ENCODE measurements at places on chromosomes 1 and 21.

DNA sequence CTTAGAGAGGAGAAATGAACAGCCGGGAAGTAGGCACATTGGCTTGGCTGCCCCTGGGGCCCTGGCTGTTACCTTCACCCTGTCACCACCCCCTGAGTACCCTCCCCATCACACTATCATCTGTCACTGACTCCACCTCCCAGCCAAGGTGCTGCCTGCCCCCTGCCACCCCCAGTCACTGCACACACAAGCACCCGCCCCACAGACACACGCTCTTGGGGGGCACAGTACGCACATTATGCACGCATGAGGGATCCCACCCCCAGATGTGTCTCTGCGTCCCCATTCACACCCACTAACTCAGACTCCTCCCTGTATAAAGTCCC lies 223.3 kb downstream of the PTPRU start:
- no peak for DNase-seq

- no peak for DNase-seq
Measured at GRCh38 chr21:45451091-45451740, 46.3 kb downstream of the COL18A1 start.

DNA sequence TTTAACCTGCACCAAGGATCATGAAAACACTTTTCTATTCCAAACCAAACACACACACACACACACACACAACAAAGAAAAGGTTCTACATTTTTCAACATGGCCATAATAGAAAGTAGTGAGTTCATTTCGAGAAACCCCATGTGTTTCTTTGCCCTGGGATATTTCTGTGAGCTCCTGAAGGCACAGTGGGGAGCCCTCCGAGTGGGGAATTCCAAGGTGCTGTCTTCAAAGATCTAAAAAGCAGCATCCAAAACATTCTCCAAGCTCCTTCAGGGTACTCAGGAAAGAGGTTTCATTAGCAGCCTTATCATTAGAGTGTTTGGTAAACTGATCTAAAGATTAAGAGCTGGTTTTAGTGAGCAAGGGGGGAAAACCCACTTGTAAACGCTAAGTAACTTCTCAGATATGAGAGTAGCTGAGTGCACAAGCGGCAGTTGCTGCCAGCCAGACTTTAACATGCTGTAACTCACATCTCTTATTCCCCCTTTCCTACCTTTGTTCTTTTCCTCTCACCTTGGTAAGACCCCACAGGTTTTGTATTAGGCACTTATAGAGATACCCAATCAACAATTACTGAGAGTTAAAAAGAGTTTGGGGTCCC lies 38.3 kb downstream of the ZC3H11B start:
- no peak for DNase-seq

GRCh38 chr1:114597949-114598348 lies 16.5 kb upstream of the BCAS2 start:
- DNase-seq, result no peak

DNA sequence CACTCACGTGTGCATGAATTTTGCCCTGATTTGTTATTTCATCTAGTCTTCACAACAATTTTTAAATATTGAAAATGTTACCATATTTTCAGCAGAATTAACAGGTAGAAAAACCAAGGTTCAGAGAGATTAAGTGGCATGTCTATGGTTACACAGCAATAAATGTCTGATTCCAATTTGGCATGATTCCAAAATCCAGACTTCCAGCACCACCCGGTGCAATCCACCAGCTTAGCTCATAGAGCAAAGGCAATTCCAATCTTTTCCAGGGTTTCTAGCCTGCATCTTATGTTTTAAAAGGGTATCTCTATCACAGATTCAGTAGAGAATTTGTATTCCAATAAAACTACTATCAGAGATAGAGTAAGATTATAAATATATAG lies 161.8 kb downstream of the TPR start:
- DNase-seq, result no peak

DNA sequence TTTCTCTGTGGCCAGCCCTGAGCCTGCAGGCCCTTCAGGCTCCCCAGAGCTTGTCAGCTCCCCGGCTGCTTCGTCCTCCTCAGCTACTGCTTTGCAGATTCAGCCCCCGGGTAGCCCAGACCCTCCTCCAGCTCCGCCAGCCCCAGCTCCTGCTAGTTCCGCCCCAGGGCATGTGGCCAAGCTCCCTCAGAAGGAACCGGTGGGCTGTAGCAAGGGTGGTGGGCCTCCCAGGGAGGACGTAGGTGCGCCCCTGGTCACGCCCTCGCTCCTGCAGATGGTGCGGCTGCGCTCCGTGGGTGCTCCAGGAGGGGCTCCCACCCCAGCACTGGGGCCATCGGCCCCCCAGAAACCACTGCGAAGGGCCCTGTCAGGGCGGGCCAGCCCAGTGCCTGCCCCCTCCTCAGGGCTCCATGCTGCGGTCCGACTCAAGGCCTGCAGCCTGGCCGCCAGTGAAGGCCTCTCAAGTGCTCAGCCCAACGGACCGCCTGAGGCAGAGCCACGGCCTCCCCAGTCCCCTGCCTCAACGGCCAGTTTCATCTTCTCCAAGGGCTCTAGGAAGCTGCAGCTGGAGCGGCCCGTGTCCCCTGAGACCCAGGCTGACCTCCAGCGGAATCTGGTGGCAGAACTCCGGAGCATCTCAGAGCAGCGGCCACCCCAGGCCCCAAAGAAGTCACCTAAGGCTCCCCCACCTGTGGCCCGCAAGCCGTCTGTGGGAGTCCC lies 45.4 kb downstream of the YARS1 start:
- DNase-seq, result no peak

GRCh38 chr1:208115924-208116640 lies 128.1 kb downstream of the PLXNA2 start:
- no peak for DNase-seq

DNA sequence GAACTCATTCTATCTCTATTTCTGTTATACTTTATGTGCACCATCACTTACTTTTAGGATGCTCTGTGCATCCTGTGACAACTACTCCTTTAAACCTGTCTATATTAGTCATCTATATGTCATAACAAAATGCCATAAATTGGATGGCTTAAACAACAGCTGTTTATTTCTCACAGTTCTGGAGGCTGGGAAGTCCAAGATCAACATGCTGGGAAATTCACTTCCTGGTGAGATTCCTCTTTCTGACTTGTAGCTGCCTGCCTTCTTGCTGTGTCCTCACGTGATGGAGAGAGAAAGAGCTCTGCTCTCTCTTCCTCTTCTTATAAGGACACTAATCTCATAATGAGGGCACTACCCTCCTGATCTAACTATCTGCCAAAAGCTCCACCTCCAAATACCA lies 62.3 kb upstream of the RCOR3 start:
- DNase-seq, result no peak

- no peak for DNase-seq
Measured at GRCh38 chr1:58454807-58455206, 91.7 kb downstream of the OMA1 start.

DNA sequence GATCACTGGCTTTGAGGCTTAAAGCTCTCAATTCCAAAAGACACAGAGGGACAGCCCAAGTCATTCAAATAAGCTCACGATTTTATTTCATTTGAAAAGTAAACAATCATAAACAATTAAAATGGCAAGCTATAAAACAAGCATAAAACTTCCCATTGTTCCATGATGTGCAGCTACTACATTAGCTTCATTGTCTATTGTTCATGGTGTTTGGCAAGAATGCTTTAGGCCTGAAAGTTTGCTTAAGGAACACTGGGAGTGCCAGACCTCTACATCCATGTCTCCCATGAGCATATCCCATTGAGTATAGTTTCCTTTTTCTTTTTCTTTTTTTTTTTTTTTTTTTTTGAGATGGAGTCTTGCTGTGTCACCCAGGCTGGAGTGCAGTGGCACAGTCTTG lies 286.1 kb upstream of the ESRRG start:
- DNase-seq, result no peak

GRCh38 chr1:117389779-117390178 lies 22.5 kb downstream of the MAN1A2 start:
- no peak for DNase-seq

GRCh38 chr1:177439301-177439700 lies 268.5 kb downstream of the BRINP2 start:
- DNase-seq, result no peak

- DNase-seq, result no peak
Measured at GRCh38 chr1:162210196-162210595, 140.7 kb downstream of the NOS1AP start.

DNA sequence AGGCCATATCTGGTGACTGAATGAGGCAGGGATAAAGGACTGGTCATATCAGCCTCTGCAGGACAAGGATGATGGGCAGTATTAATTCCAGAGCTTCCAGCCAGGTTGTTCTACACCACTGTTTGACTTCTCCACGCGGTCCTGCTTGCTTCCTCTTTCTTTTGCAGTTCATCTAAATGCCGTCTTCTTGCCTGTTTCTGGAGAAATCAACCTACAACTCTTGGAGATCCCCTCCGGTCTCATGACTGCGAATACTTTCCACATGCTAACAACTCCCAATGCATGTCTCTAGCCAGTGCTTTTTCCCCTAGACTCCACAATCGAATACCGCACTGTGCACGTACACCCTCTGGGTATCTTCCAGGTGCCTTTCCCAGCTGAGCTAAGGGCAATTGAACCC lies 14.1 kb upstream of the TIAM1 start:
- no peak for DNase-seq

GRCh38 chr1:12601700-12602658 lies 16.0 kb downstream of the DHRS3 start:
- DNase-seq, result no peak

DNA sequence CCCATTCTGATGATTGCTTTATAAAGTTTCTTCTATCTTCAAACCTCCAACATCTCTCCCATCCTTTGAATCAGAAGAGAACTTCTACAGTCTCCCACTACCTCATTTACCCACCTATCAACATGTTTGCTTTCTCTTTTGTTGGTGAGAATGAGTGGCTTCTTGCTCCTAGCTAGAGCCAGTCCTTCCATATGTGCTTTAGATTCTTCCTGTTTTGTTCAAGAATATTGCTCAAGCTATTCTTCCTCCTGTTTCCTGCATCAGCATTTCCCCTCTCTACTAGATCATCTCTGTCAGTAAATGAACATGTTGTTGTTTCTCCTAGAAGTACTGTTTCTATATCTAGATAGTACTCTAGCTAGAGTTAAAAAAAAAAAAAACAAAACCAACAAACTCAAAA lies 6.3 kb downstream of the ATF6 start:
- DNase-seq, result no peak

DNA sequence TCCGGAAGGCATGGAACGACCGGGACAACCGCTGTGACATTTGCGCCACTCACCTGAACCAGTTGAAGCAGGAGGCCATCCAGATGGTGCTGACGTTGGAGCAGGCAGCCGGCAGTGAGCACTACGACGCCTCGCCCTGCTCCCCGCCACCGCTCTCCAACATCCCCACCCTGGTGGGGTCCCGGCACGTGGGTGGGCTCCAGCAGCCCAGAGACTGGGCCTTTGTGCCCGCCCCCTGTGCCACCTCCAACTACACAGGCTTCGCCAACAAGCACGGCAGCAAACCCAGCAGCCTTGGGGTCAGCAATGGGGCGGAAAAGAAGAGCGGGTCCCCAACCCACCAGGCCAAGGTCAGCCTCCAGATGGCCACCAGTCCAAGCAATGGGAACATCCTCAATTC lies 212.1 kb downstream of the KIF26B start:
- DNase-seq, result no peak

DNA sequence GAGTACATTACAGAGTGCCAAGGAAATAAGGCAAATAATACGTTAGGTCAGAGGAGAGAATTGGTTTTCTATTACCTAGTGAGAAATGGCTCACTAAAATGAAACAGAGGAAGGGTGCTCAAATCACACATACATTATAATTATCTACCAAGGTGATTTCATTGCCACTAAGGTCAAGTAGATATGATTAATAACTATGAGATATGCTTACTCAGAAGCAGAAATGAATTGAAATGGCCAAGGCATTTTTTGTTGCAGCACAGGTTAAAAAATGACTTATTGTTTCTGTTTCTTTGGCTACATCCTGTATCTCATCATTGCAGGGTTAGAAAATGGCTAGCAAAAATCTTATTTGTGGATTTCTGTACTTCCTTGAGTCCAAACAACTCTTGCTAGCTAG lies 154.5 kb upstream of the GORAB start:
- DNase-seq, result no peak

GRCh38 chr21:25790122-25790877 lies 55.5 kb downstream of the GABPA start:
- no peak for DNase-seq

GRCh38 chr1:216420746-216421145 lies 2.5 kb downstream of the USH2A start:
- DNase-seq, result no peak

DNA sequence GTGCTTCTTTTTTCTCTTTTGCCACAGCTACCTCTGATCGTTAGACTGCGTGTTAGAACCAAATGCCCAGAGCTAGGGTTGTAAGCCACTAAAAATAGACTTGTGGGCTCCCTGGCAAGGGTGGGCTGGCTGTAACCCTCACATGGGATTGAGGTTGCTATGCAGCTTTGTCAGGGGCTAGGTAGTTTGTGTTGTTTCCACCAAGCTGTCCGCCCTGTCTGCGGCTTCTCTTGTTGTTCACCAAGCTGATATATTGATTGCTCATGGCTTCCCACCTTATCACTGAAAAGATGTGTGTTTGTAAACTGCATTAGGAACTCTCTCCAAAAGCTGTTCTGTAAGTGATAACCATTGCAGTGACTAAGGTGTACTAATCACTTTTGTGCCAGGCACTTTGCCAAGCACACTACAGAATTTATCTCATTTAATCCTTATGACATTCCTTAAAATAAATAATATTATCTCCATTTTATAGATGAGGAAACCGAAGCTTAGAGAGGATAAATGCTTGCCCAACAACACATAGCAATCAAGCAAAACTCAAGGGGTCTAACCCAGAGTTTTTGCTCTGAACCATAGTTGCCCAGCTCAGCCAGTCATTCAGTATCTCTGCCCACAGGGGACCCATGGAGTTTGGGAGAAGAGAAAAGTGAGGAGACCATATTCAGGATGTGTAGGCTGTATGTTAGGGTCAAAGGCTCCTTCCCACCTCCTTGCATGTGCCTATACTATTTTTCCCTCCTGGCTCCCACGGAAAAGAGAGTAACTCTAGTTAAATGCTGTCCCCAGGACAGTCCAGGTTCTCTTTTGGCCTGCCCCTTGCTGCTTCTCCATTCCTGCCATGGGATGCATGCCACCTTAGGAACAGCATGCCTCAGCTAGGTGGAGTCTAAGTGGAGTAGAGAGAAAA lies 42.2 kb upstream of the TARBP1 start:
- DNase-seq, result no peak

- DNase-seq, result no peak
Measured at GRCh38 chr1:5690291-5690690, 301.9 kb downstream of the NPHP4 start.

GRCh38 chr1:115218034-115218405 lies 120.0 kb downstream of the NGF start:
- no peak for DNase-seq

GRCh38 chr1:207804721-207805468 lies 53.0 kb downstream of the CD46 start:
- no peak for DNase-seq

DNA sequence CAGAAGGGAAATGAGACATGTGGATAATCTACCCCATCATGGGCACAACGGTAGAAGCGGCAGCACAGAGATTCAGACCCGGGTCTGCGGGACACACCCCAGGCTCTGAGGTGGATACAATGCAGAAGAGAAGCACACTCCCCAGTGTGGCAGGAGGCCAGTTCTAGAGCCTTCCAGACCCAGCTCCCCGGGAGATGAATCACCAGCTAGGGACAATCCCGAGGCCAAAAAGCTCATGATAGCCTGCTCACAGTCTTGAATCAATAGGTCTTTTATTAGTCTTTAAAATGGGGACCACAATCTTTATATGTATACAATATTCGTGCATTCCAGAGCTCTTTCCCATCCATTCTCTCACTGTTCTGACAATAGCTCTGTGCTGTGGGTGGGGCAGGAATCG lies 57.3 kb upstream of the DIRAS3 start:
- DNase-seq, result no peak
